Left renal pelvis (tissue), 4 donors: ENCODE measurements at places on chromosomes 3 and 15.

DNA sequence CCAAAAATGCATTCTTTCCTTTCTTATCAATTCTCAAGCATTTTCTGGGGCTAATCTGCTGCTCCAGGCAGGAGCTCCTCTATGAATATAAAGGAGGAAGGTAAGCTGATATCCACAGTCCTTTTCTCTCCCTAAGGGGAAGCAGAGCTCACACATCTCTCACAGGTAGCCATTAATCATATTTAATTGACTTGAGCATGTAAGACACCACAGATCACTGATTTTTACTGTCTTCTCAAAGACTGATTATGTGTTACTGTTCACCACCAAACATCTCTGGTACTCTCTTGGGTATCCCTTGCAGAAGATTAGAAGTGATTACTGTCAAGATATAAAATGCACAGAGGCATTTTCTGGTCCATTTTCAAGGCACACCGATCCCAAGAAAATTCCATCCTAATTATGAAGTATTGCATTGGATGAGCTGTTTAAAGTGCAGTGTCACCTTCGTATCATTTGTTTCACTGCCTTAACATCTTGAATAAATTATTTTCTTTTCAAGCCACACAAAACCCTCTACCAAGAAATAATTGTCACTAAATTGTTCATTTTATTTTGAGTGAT, 100.7 kb downstream of the ARPP21 start:
- DNase-seq, result no peak

DNA sequence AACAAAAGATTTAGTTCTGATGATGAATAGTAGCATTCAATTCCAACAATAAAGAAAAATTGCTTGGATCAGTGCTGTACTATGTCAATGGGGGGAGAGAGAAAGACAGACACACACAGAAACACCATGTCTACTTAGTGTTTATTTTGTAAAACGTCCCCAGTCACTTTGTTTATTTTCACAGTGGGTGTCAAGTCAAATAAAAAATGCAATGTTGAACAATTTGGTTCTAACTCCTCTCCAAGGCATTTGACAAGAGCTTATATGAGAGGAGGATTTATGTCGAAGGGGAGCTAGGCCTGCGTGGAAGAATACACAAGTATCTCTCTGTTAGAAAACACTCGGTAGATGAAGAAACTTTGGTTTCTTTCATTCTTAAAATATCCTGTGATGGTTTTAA, 201.7 kb upstream of the SLC2A2 start:
- no peak for DNase-seq

DNA sequence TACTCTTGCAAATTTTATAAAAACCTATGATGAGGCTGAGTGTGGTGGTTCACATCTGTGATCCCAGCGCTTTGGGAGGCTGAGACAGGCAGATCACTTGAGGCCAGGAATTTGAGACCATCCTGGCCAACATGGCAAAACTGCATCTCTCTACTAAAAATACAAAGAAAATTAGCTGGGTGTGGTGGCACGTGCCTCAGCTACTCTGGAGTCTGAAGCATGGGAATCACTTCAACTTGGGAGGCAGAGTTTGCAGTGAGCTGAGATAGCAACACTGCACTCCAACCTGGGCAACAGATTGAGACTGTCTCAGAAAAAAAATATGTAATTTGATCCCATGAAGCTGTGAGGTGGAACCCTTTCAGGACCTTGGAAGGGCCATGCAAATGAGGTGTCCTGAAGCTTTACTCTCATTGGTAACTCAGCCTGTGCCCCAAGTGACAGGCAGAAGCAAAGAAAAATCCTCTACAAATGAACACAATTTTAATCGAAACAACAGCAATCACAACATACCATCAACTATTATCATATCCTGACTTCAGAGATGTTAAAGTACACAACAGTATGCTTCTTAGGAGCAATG, 84.6 kb upstream of the CDV3 start:
- DNase-seq, result no peak

DNA sequence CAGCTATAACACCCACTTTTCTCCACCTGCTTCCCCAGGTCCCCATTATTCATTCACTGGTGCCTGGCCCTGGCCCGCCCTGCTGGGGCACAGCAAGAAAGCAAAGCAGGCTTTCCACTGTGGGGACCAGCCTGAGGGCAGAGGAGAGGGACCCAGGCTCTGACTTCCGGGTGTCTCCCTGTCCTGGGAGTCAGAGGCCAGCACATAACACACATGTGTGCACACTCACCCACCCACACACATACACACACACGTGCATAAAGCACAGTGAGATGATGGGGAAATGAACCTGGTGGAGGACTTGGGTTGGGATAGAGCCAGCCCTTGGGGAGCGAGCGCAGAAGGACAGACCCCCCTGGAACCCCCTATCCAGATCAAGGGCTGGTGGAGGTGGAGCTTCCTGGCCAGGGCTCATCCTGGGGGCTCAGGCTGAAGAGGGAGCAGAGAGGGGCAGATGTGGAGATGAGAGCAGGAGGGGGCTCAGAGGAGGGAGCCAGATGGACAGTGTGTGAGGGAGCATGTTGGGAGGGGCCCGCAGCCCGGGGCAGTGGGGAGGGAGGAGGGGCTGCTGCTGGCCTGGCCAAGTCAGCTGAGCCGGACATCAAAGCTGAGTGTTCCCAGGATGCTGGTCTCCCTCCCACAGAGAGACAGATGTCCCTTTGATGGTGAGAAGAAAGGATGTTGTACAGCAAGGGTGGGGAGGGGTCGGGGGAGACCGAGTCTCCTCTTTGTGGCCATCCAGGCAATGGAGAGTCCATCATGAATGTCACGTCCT, 78.2 kb downstream of the LINGO1 start:
- DNase-seq, result no peak

- DNase-seq, result no peak
Measured at GRCh38 chr3:150789451-150789850, 26.5 kb upstream of the SIAH2 start.

GRCh38 chr3:124878561-124879336, 8.4 kb downstream of the ITGB5 start:
- DNase-seq, result no peak

DNA sequence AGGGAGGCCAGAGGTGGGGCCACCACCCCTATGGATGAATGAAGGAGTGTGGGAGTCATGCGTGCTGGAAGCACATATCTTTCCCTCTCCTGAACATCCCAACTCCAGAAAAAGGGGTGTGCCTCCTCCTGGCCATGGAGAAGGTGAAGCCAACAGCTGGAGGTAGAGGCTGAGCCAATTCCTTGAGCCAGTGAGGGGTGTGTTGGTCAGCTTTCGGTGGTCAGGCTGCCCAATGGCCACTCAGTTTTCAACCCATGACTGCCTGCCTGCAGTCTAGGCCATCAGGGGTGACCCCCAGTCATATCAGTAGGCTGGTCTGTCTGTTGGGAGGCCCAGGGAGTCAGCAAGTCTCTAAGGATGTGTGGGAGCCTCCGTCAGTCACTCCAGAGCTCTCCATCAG, 13.6 kb downstream of the PTH1R start:
- no peak for DNase-seq

- no peak for DNase-seq
Measured at GRCh38 chr3:190870127-190870526, 7.6 kb upstream of the GMNC start.

DNA sequence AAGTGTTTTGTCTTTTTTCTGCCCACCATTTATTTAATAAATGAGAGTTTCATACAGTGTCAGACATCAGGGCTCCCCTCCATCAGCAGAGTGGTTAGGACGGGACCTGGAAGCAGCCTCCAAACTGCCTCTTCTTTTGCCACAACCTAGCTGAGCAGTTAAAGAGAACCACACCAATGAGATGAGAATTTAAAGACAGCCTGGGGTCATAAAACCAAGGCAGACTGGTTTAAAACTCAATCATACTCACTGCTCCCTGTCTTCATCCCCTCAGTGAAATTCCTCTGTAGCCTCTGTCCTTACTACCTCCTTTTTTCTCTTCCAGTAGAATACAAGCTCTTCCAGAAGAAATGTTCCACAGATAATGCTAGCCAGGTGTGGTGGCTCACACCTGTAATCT, 78.7 kb downstream of the WWTR1 start:
- DNase-seq, result no peak

DNA sequence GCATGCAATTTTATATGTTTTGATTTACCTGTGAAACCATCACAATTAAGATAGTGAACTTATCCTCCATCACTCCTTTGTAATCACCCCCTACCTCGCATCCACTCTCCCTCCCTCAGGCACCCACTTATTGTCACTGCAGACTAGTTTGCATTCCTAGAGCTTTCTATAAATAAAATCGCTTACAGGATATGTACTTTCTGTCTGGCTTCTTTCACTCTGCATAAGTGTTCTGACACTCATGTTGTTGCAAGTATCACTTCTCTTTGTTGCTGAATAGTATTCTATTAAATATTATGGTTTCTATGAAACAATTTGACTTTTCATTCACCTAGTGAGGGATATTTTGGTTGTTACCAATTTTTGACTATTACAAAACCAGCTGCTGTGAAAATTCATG, 139.3 kb downstream of the RSRC1 start:
- no peak for DNase-seq

- no peak for DNase-seq
Measured at GRCh38 chr3:109188741-109189140, 52.2 kb downstream of the C3orf85 start.

GRCh38 chr15:67945951-67946700, 106.3 kb upstream of the RNU6-1 start:
- DNase-seq, result no peak

DNA sequence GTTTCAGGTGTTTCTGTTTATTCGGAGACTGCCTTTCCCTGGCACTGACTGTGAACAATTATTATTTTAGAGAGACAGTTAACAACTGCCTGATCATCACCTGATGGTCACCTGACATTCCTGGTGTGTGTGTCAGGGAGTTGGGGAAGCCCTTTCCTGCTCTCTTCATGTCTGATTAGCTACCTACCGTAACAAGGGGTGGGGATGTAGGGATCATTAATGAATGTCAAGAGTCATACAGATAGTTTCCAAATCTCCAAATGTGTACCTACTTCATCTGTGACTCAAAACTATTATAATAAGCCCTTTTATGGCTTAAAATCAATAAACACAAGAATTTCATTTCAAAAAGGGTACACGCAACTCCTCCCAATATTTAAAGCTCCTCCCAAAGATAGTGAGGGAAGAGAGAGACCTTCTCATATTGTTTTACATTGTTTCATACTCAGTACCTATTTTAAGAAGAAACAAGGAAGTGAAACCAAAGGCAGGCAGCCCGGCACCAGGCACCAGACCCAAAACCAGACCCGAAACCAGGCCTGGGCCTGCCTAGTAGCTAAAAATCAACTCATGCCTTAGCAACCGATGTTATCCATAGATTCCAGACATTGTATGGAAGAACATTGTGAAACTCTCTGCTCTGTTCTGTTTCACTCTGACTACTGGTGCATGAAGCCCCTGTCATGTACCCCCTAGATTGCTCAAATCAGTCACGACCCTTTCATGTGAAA, 844.9 kb upstream of the ALCAM start:
- DNase-seq, result no peak

DNA sequence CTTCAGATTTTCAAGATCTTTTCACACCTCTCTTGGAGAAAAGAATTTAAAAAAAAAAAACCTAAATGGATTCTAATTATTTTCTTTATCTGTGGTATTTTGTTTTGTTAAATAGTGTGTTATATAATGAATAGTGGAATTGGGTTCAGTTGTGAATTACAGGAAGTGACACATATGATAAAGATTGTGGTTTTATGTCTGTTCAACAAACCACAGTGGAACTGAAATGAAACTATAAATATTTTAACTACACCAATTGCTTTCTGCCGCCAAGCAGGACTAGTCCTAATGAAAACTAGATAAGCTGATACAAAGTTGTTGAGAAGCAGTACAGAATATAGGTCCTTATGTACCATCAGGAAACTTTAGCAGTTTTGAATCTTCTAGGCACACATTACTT, 121.6 kb downstream of the UBE2E2 start:
- no peak for DNase-seq

- DNase-seq, result no peak
Measured at GRCh38 chr15:25407950-25408349, 30.9 kb downstream of the UBE3A start.

GRCh38 chr3:178078953-178079352, 457.3 kb upstream of the KCNMB2 start:
- no peak for DNase-seq

DNA sequence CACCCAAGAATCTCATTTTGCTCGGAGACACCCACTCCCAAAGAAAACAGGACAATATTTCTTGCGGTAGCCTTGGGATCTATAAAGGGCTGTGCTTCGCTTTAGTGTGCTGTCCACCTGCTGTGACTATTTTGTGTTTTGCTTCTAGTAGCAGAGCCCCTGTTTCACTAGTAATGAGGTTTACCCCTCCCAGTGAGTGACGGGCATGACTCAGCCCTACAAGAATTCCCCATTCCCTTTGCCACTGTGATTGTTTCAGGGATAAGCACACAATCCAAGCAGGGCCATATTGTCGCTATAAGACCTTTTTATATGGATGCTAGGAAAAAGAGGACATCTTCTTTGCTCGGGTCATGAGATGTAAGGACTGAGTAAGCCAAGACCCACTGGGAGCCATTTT, 62.5 kb upstream of the FOXB1 start:
- no peak for DNase-seq

DNA sequence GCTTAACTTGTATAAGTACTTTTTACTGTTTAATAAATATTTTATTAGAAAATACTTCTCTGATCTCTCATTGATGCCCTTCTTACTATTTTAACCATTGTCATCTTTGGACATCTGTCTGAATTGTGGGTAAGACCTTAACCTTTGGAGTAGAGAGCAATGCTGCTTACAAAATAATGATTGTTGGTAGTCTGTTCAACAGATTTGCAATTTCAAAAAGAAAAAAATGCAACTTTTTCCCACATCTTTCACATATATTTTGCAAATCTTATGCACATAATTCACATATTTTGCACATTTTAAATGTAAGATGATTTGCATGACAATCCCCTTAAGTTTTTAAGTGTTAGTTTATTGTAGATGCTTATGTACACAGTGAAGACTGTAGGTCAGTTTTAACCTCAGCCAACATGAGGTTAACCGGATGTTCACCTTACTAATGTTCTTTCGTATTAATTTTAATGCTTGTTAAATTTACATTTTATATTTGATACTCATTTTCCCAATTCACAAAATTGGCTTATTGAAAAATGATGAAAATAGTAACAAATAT, 16.7 kb downstream of the C3orf38 start:
- DNase-seq, result no peak

DNA sequence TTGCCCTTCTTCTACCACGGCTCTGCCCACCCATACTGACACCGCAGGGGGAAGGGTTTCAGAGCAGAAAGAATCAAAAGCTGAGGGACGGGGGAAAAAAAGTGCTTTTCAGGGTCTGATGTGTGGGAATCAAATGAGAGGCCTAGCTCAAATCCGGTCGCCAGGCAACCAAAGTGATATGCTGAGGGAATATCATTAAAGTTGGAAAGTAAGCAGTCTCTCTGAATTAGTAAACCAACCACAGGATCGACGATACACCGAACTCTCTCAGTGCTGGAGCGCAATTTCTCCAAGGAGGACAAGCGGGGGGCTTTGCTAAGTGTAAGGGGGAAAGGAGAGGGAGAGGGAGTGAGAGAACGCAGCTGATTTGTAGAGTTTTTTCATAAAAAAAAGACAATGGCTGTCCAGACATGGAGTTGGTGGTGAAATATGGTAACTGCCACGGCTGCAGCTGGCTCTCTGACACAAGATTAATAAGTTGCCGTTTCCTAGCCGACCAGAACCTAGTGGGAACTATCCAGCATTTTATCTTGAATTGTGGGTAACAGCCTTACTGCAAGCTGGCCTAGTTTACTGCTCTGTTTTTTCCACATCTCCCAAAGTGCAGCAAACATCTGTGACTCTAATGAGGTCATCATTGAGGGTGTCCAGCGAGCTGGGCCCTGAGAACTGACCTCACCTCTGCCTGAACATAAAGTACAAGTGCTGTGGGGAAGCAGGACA, 530.2 kb downstream of the SOX2 start:
- DNase-seq, result no peak

- DNase-seq, result no peak
Measured at GRCh38 chr15:58568157-58568571, 136.4 kb downstream of the LIPC start.
